NCI-H510A treated with DMSO at 0.1 percent for 48 hours (cell line): ENCODE measurements at places on chromosomes 7 and 10.

GRCh38 chr10:130748409-130749057, 563.0 kb downstream of the TCERG1L start:
- no peak for DNase-seq

GRCh38 chr10:69123306-69123746, 652 bp upstream of the VPS26A start:
- peak; percentile 76 for DNase-seq

DNA sequence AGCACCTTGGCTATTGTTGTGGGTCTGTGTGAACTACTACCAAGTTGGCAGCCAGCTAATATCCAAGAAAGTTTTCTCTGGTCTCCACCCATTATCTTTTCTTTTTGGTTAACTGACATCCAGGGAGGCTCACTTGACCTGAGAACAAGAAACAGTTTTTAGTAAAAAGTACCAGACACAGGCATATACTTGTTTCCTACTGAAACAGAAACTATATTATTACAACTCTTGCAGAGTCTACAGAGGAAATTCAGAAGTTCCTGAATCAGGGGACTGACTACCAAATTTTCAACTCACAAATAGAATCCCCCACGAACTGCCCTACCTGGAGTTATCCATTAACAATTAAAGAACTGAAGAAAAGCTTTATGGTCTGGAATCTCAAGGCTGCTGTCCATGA, 168.9 kb downstream of the KCND2 start:
- no peak for DNase-seq

DNA sequence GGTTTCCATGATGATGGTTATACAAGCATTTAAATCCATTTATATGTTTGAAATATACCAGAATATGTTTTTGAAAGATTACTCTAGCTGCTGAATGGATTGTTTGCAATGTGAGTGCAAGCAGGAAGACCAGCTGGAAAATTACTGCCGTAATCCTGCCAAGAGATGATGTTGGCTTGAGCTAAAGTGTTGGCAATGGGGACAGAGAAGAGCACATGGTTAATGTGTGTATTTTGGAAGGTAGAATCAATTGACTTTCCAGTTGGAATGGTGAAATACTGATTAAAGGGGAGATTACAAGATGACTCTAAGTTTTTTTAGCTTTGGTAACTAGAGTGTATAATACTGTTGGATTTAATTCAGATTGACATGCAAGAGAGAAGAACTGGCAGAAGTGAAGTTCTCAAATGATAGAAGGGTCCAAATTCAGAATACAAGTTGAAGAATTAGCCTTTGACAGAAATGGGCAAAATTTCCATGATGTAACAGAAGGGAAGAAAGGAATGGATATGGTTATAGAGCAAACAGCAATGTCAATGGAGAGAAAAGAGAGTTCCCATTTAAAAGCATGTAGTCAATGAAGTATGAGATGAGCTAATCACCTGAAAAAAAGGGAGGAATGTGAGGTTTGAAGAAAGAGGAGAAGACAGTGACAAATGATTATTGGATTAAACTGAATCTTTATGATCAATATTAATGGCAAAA, 422.0 kb downstream of the CDC14C start:
- no peak for DNase-seq

GRCh38 chr10:97919012-97919411, 69.4 kb downstream of the GOLGA7B start:
- no peak for DNase-seq

DNA sequence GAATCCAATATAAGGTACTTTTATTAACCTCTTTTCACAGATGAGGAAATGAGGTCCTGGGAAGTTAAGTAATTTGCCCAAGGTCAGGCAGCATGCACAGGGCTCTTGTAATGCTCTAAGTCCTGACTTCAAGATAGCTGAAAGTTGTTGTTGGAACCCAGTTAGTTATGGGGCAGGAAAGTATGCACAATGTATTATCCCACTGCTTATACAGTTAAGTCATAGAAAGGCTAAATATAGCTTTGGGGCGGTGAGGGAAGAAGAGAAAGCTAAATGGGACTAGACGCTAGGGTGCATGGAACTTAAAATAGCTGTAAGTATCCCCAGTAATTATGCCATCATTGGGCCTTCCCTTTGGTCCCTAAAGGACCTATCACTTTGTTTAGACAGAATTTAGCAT, 9.2 kb downstream of the GLCCI1 start:
- DNase-seq, result no peak

- DNase-seq, result no peak
Measured at GRCh38 chr10:27783660-27784059, 38.0 kb upstream of the MKX start.

GRCh38 chr7:99141841-99142726, 1.8 kb downstream of the SMURF1 start:
- DNase-seq, result no peak

GRCh38 chr7:37110660-37111424, 337.8 kb downstream of the ELMO1 start:
- no peak for DNase-seq

- no peak for DNase-seq
Measured at GRCh38 chr7:81761821-81762220, 8.0 kb downstream of the HGF start.

DNA sequence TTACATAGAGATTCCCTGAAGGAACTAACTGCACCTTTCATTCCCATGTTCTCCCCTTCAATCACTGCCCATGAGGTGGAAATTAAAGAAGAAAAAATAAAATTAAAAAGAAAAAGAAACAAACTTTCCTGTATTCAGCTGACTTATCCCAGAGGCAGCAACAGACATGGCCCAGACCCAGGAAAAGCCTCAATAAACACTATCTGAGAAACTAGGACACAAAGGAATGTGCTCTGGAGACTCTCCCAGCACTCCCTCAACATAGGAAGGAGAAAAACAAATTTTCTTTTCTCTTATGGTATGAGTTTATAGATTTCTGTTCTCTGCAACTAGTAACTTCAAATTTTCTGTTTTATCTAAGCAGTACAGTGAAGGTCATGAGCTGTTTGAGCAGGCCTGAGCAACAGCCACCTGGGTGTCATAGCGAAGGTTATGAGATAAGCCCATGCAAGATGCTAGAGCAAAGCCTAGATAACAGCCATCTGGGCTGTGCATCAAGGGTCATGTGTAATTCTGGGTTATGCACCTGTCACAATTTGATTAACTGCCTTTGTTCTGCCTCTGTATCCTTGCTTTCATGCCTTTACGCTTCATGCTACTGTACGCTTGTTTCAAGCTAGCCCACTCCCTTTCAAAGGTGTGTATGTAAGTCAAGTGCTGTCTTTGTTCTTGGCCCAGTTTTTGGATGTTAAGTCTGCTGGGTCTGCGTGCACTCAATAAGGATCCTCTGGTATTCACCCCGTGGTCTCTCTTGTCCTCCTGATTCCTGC, 11.0 kb upstream of the OR6B1 start:
- DNase-seq, result no peak

DNA sequence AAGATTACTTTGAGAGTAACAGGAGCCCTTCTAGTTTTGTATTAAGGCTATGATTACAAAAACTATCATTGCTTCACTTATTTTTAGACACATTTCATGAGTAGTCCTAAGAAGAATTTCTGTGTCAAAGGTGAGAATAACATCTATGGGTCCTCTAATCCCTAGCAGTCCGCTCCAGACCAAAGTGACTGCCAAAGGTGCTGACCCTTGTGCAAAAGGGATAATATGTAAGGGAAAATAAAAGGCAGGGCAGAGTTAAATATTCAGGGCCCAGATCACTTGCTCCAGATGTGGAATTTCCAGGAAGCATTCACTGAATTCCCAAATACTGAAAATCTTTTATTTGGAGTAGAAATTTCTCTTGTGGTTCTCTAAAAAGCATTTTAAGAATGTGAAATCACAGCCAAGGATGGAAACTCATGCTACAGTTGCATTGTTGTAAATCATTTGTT, 29.3 kb downstream of the RHOBTB1 start:
- no peak for DNase-seq
